ENCODE measurements at places on chromosomes 3 and 15. TPM values are rescaled to one million over a fixed set of nuclear protein-coding genes. Genes with fewer than 3 reads are reported as not detected.

The C3orf49 gene
- not detected for total RNA-seq

The LRRK1 gene
- 23.9 TPM for total RNA-seq

The IGF2BP2 gene
- 36.8 TPM for total RNA-seq

The GUCA1C gene
- total RNA-seq = not detected

The IQCH gene
- total RNA-seq = 8.7 TPM

The MESP2 gene
- total RNA-seq = 0.58 TPM

The POLQ gene
- 0.99 TPM for total RNA-seq

The ACKR4 gene
- 33.6 TPM for total RNA-seq

The EXD1 gene
- not detected for total RNA-seq

The BCHE gene
- 11.1 TPM for total RNA-seq

The FETUB gene
- total RNA-seq = not detected

The IL20RB gene
- 2.6 TPM for total RNA-seq

The MAPK6 gene
- total RNA-seq = 56.7 TPM

The ERC2 gene
- total RNA-seq = 0.44 TPM

The RETNLB gene
- total RNA-seq = not detected

The PIK3R4 gene
- total RNA-seq = 40.5 TPM

The DOCK3 gene
- total RNA-seq = 0.29 TPM
